ENCODE measurements at places on chromosomes 7 and 10.

GRCh38 chr10:22561909-22562308 lies 152.5 kb downstream of the PIP4K2A start:
- no peak for DNase-seq

DNA sequence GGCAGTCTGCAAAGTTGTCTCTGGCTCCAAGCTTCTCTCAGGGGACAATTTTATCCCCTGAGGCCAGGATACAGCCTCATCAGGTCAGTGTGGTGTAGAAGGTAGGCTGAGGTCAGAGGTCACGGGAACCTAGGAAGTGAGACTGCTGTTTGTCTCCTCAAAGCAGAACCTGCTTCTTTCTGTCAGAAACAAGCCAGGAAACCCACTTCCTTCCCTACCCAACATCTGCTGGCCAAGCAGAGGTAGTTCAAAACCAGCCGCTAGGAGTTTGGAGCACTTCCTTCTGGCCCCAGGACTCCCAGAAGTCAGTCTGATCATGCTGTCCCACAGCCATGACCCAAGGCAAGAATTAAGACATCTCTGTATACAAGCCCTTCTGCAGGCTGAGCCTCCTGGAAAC lies 12.2 kb downstream of the CLRN3 start:
- DNase-seq, result no peak

- DNase-seq, result no peak
Measured at GRCh38 chr7:143507094-143507518, 29.4 kb downstream of the TAS2R41 start.

GRCh38 chr10:46091080-46091827 lies 45.2 kb upstream of the MSMB start:
- no peak for DNase-seq

DNA sequence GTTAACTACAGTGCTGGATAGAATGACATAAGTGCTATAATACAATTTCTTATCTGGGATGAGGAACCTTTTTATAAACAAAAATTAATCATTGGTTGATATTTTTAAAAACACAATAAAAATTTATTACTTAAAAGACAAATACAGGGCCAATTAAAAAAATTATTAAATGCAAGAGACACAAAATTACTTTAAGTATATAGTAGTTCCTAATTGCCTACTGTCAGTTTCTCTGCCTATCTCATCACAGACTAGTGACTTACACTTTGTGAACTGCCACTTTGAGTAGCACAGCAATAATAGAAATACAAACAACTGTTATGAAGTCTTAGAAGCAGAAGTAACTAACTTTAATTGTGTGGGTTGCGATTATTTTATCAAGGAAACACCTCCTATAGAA lies 8.4 kb downstream of the TES start:
- DNase-seq, result no peak

GRCh38 chr7:68914006-68914405 lies 684.3 kb upstream of the AUTS2 start:
- DNase-seq, result no peak

Data from iPS DF 6.9 (cell line).